ENCODE measurements at places on chromosomes 6 and 20.

GRCh38 chr6:66396145-66396544 is 689.1 kb upstream of the EYS start:
- DNase-seq, result no peak

GRCh38 chr6:131804131-131804530 is 3.7 kb upstream of the ENPP1 start:
- no peak for DNase-seq

DNA sequence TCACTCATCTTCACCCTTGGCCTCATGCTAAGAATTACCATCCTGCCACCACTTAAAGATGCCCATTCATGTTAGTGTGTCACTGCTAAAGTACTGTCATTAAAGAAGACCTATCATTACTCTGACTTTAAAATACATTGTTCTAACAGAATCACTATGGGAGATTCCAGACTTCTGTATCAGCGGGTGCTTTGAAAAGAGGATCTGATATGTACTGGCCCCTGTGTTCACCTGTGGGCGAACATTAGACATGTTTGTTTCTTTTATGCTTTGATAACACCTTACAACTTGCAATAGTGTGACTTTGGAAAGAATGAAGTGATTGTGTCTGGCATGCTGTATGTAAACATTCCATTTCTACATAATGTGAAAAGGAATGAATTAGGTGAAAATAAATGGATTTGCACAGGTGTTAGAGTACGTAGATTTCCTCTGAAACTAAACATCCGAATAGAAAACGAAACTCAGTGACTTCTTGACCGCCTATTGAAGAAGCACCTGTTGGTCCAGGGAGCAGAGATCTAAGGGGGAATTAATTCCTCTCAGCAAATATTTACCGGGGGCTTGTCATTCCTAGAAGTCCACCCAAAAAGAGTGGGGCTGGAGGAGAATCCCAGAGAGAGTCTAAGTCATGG is 132.3 kb downstream of the CARMIL1 start:
- no peak for DNase-seq

DNA sequence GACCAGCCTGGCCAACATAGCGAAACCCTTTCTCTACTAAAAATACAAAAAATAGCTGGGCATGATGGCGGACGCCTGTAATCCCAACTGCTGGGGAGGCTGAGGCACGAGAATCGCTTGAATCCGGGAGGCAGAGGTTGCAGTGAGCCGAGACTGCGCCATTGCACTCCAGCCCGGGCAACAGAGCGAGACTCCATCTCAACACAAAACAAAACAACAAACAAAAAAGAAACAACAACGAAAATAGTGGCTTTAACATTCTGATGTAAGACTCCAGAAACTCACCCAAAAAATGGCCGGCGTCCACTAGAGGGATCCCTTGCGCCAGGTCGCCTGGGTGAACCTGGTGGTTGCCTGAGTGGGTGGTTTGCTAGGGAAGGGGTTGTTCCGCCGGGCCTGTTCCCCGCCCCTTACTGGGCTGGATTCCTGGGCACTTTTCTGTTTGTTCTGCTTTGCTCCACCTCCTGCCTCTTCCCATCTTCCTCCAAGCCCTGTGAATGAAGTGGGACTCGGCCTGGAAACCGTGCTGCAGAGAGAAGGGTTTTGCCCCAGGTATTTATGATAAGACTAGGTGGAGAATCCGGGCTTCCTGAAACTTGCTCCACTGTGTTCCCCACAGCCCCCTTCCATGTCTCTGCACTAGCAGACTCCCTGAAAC is 1.5 kb downstream of the PABPC1L start:
- DNase-seq, result peak; percentile 41

DNA sequence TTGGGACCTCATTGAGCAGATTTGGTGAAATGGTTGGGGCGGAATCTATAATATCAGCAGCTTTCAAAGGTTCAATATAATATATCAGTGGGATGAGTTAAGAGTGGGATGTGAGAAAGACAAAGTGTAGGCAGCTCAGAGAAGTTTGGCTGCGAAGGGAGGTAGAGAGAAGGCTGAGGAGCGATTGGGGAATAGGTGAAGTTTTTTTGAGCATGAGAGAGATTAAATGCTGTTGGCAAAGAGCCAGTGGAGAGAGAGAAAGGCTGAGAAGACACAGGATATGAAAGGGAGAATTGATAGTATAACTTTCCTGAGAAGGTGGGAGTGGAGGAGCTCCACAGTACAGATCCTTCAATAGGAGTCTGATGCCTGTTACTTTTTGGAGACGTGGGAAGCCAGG is 12.1 kb upstream of the SERINC3 start:
- DNase-seq, result no peak

GRCh38 chr20:44615876-44616603 is 33.7 kb downstream of the PKIG start:
- DNase-seq, result no peak

GRCh38 chr6:169921853-169922824 is 170.7 kb downstream of the ERMARD start:
- DNase-seq, result no peak

DNA sequence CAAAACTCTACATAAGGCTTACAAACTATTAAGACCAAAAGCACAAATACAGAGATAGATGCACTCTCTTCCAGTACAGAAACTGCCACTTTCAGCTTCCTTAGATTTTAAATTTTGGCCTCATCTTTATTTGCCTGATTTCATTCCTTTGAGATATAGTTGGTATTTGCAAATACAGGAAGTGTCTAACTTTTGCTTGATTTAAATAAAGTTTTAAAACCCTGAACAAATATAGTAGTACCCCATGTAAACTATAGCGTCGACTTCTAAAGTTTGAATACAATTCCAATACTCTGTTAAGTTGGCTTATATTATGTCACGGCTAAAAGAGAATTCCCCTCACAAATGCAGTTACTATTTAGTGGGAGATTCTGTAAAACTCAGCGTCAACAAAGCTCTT is 1.2 kb upstream of the CLDN20 start:
- no peak for DNase-seq

Measured in astrocyte of the spinal cord (primary cell).